ENCODE measurements at places on chromosomes 2 and 18.

- DNase-seq, result no peak
These were observed 81.3 kb downstream of the CDC42EP3 start for GRCh38 chr2:37590119-37590571.

- DNase-seq, result no peak
These were observed 147.6 kb downstream of the LDLRAD4 start for GRCh38 chr18:13366131-13366530.

GRCh38 chr2:197242719-197243118, 67.9 kb downstream of the ANKRD44 start:
- no peak for DNase-seq

DNA sequence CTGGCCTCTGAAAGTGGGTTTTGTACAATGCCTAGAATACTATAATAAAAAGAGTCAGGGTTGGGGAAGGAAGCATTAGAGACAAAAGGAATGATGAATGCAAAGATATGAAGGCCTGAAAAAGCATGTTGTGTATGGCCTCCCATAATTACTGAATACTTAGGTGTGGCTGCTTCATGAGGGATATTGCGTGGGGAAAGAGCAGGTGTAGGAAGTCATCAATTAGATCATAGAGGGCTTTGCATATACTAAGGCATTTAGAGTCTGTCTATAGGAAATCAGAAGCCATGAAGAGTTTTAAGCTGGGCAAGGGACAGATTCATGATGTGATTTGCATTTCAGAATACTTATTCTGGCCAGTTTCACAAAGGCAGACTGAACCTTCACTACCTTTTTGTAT, 48.2 kb downstream of the NCOA1 start:
- no peak for DNase-seq

DNA sequence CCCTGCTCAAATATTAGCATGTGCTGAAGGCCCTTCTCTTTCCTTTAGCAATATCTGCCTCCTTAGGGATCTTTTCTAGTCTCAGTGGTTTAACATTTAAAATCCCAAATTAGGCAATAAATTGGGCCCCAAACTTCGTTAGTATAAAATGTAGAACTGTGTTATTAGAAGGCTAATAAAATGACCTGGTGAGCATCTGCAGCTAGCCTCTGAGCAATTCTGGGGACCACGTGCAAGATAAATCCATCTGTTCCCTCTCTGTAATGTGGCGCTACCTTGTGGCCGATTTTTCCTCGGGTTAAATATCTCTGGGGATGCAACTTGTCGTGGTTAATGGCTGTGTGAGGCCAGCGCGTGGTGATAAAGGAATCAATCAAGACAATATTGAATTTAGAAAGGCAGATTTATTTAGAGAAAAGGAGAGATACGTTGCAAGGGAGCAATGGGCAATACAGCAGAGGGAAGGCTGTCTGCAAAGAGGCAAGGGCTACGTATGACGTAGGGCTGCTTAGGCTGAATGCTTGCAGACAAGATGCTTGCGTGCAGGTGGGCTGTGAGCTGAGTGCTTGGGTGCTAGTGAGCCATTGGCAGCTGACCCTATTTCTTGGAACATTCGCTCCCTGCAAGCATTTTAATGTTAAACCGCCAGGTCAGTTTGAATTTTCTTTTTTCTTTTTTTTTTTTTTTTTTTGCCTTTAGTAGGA, 18.5 kb upstream of the IL36G start:
- no peak for DNase-seq

GRCh38 chr18:9876867-9877654, 8.7 kb upstream of the TXNDC2 start:
- DNase-seq, result no peak

All from GM12891 (cell line).